Activated naive CD8-positive, alpha-beta T cell treated with anti-CD3 and anti-CD28 coated beads, Interleukin-2, amount 50 U/mL, for 16 hours (primary cell): ENCODE measurements at places on chromosomes 4 and X.
A peak's percentile ranks its signal among the peaks of the same experiment; 100 is the strongest.

DNA sequence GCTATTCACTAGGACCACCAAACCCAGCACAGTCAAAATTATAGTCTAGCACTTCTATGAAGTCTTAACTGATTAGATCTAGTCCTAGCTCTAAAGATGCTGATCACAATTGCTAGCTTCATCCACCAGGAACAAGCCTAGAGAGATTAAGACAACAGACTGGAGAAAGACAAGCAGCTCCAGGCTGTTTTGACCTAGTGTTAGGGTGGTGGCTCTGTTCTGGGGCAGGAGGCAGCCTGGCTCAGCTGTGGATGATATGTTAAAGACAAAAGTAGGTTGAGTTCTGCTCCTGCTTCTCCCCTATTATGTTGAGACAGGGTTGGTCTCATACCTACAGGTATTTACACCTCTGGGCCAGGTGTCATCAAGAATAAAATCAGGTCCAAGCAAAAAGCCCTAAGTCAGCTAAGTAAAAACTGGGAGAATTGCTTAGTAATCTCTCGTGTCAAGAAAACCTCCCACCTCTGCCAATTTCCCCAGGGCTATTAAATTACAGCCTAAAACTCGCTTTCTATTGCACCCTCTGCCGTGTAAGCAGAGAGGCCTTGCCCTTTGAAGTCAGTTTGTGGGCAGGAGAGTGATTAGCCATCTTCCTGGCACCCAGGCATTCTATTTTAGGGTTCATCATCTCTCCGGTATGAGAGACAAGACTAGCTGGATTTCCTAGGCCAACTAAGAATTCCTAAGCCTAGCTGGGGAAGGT is 39.9 kb downstream of the RAB40AL start:
- no peak for DNase-seq

- no peak for DNase-seq
These were observed 2.5 kb downstream of the PGRMC1 start for GRCh38 chrX:119238557-119238956.

GRCh38 chrX:1012678-1013300 is 199.7 kb downstream of the CRLF2 start:
- no peak for DNase-seq

- DNase-seq = no peak
These were observed 797 bp downstream of the TXLNG start for GRCh38 chrX:16786791-16787735.

DNA sequence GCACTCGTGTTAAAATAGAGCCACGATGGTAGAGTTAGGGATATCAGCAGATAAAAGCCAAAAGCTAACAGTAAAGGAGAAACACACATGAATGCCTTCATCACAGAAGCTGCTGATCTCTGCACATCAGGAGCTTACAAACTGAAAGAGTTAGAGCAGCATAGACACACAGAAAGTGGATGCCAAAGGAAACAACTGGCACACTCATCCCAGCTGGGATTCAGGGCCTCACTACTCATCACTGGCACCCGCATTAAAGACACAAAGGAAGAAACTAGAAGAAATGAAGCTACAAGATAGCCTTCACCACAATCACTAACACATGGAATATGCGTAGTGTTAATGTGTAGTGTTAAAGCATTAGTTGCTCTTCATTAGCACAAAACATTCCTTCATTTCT is 156.4 kb upstream of the TBL1X start:
- no peak for DNase-seq

DNA sequence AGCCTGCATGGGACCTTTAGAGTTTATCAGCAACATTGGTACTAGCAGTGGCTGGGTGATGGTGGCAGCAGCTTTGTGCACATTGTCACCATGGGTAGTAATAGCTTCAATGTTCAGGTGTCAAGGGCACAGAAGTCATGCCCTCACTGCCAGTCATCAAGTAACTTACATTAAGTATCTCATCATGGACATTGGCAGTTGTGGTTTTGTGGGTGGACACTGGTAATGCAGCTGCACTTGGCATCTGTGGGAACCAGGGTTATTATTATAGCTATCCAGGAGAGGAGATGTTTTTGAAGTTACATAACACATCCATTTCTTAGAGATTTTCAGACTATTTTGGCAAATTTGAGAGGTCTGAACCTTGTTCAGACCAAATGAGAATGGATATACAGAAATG is 243.2 kb upstream of the NOCT start:
- DNase-seq = no peak

DNA sequence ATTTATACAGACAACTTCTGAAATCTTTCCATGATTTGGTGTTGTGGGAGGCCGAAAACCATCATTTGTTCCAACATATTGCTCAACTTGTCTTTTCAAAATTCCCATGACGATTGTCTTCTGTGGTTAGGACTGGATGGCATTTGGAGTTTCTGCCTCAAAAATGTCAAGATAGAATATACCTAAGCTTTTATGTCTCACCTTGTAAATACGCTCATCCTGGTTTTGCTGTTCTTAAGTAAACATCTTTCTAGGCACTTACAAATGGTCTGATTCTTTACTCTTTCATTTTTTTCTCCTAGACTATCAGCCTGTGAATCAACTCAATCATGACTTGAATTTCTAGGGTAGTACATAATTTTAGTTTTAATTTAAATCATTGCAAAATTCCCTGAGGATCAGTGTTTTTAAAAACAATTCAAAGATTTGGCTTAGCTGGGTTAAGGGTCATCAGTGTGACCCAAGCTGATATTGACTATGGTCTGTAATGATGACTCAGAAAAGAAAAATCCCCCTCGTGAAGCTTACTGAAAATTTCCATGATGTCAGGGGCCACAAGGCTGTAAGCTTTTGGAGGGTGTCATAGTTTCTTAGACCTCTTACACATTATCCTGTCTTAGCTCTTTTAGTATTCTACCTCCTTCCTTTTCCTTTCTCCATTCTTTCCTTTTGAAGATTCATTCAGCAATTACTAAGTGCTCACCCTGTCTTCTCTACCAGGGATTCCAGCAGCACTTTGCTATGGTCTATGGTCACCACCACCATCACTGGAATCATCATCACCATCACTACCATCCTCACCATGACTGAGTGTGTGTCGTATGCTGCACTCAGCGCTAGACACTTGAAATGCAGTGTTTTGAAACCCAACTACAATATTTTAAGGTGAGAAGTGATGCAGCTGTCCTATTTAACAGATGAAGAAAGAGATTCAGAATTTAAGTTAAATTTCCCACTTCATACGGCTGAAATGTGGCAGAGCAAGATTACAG is 124.4 kb downstream of the CPE start:
- DNase-seq = no peak

GRCh38 chrX:12777670-12778069 is 13.5 kb upstream of the PRPS2 start:
- DNase-seq = no peak

- no peak for DNase-seq
These were observed 8.4 kb upstream of the GPM6B start for GRCh38 chrX:13825178-13825762.

- no peak for DNase-seq
These were observed 12.3 kb downstream of the PPP3CA start for GRCh38 chr4:101334963-101335572.

GRCh38 chr4:127251423-127251822 is 381.3 kb upstream of the INTU start:
- no peak for DNase-seq

DNA sequence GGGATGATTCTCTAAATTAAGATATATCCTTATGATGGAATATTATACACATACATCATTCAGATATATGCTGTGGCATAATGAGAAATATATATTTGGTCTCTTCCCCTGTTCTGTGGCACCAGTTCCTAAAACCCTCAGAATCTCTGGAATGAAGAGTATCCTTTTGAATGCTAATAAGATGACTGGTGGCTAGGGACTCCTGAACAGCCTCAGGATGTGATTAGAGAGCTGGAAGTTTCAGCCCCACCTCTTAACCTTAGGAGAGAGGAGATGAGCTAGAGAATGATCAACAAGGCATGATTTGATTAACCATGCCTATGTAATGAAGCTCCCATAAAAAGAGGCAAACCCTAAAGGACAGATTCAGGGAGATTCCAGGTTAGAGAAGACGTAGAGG is 632.0 kb downstream of the IQCM start:
- DNase-seq = no peak

DNA sequence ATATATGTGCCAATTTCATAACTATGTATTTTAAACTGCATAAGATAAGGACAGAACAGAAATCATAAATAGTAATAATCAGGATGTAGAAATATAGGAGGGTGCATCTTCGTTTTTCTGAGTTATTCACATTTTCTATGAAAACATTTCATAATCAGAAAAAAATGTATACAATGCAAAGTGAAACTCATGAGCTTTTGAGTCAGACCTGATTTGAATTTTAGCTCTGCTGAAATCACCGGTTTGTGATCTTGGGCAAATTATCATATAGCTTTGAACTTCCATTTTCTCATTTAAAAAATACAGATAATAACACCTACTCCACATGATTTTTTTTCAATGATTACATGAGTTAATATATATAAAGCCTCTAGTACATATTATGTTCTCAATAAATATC is 106.9 kb downstream of the KDR start:
- DNase-seq = no peak

DNA sequence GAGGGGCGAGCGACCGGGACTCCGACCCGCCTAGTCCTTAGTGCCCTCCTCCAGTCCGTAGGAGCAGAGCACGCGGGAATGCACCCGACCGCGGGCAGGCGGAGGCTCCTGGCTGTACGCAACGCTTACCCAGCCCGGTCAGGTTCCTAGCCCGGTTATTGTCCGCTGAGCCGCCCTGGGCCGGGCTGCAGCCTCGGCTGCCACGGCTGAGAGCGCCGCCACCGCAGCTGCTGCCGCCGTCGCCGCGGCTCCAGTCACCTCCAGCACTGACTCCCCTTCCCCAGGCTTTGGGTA is at the start of gene AMER1:
TSS of gene AMER1 (minus strand) at position 268 of the 294 bp plus-strand sequence. CDS start 12,422 bp downstream, outside the sequence.
- DNase-seq = no peak

- no peak for DNase-seq
These were observed 10.6 kb downstream of the FAM184B start for GRCh38 chr4:17770845-17771244.

DNA sequence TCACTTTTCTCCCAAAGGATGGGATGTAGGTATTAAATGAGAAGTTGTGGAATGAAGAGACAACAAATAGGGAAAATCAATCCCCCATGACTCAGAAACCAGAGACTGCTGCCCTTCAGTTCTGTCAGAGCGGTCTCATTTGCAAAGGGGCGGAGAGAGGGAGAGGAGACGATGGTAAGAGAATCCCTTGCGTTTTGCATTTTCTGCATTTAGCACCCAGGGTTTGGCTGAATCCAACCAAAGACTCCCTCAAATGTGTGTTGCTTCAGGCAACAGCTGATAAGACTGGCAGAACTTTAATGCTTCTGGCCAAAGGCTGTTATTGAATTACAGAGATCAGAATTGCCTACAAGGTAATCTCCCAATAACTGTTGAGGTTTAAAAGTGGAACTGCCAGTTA is 230.2 kb downstream of the EVC2 start:
- DNase-seq = no peak

- DNase-seq = no peak
These were observed 96.5 kb downstream of the CHRDL1 start for GRCh38 chrX:110699109-110699508.

GRCh38 chr4:186726426-186727168 is 2.9 kb upstream of the FAT1 start:
- DNase-seq = no peak

- no peak for DNase-seq
These were observed 55.9 kb upstream of the USP9X start for GRCh38 chrX:41029332-41029731.

DNA sequence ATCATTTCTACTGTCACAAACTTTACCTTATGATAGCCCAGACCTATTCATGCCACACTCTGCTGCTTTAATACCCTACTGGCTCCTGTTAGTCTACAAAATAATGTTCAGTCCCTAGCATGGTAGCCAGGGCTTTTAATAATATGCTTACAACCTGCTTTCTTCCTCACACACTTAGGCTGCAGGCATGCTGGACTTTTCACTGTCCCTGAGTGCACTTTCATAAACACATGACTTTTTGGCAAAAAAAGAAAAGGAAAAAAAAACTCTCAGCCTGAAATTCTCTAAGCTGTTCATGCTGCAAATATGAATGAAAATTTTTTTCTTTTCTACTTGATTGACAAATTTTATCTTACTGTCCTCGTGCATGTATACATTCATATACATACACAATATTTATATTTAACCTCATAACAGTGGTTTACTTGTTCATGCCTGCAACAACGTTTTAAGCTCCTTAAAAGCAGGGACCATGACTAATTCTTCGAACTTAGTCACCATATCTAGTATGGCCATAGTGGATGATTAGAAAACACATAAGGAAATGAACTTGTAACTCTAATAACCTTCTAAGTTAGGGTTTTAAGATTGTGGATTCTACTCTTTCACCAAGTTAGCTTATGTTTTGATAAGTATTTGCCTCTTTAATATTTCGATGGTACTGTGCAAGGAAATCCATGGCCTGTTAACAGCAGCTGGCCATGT is 229.5 kb downstream of the SPCS3 start:
- no peak for DNase-seq

DNA sequence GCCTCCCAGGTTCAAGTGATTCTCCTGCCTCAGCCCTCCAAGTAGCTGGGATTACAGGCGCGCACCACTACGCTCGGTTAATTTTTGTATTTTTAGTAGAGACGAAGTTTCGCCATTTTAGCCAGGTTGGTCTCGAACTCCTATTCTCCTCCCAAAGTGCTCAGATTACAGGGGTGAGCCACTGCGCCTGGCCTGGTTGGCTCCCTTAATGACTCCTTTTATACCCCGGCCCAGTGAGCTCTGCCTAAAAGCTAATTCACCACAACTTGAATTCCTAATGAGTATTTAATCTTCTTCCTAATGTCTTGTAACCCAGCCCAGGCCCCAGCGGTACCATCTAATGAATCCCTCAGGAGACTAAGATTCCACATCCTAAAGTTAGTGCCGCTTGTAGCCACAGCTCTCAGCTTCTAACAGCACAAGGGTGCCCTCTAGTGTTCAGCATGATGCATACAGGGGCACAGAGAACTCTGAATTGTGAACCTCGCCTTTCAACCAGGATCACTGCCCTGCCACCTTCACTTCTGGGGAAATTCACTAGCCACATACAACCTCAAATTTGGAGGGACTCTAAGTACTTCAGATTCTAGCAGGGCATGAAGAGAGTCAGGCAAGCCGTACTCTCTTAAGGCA is 89.5 kb downstream of the OR13H1 start:
- DNase-seq = peak; percentile 3

DNA sequence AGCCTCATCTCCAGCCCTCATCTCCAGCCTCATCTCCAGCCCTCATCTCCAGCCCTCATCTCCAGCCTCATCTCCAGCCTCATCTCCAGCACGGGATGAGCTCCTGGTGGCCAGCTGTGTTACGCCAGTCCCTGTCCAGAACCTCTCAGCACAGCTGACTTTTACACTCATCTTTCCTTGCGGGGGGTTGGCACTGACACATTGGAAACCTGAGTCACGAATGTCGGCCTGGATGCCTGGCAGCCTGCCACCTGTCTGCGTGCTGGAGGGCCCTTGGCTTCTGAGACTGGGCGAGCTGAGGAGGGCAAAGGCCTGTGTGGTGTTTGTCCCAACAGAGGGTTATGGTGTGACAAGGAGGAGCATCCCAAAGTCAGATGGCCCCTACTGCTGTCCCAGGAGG is 66.1 kb upstream of the HGFAC start:
- DNase-seq = no peak

GRCh38 chrX:10781847-10782530 is 161.6 kb upstream of the MID1 start:
- DNase-seq = no peak

GRCh38 chrX:150517303-150517910 is 51.0 kb upstream of the MTM1 start:
- no peak for DNase-seq
